ENCODE measurements at places on chromosomes 5 and 9.

- no peak for DNase-seq
These were observed 16.8 kb downstream of the GLT6D1 start for GRCh38 chr9:135622415-135623020.

DNA sequence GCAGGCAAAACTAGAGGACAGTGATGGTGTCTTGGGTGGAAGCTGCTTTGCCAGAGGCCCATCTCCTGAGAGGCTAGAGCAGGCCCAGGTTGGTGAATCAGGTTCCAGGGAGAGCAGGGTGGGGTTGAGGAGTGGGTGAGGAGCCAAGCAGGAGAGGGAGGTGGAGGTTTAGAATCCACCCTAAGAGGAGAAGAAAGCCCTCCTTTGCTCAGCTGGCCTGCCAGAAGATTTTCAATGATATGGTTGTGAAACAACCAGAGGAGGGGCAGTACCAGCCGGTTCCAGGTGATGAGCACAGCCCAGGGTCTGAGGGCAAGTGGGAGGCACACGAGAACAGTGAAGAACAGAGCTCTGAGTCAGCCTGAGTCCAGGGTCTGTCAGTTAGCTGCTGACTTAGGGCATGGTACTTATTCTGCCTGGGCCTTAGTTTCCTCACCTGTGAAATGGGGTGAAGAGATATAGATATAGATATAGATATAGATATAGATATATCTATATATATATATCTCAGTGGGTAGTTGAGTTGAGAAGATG lies 17.8 kb downstream of the PPARGC1B start:
- no peak for DNase-seq

- DNase-seq, result no peak
These were observed 59.9 kb upstream of the ZFR start for GRCh38 chr5:32504329-32504988.

- DNase-seq, result no peak
These were observed 130.0 kb downstream of the LHFPL2 start for GRCh38 chr5:78518365-78519197.

DNA sequence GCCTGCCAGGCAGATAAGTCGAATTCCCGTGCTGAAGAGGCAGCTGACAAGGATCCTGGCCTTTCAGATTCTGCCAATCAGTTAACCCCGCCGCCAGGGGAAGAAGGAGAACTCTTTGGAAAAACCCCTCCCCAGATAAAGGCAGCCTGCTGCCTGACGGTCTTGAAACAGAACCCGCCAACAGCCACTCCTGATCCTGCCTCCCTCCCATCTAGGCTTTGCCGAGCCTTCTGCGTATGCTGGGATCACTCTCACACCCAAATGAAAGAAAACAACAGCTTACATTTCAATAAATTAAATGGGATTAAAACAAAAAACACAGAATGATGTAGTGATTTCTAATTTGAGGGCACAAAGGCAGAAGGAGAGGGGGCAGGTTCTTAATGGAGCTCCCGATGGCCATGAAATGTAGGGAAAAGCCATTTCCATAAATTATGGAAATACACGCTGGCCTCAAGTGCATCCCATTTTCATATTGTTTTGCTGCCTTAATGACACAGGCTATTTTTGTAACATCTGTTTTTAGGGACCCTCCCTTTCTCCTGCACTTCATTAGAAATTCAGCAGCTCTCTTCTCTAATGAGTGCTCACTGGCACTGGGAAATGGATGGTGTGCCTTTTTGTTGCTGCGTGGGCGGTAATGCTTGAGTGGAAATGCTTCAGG lies 319.1 kb downstream of the MED10 start:
- no peak for DNase-seq

DNA sequence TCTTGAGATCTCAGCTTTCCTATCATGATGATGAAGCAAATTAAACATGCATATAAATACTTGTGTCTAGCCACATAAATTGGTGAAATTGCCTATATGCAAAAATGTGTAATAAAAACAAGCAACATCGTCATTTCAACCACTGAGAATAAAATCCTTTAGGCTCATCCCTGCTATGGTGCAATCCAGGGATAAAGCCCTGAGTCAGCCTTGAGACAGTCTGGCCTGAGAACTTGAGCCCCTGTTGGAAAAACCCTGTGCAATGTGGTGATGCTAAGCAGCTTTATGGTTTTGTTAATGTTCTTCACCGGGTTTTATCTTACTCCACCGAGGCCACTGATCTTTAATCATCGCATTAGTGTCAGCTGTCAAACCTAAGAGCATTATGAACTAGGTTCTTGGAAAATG lies 170.5 kb downstream of the DCP2 start:
- DNase-seq, result no peak

GRCh38 chr9:88056876-88057275 lies 81.4 kb downstream of the SPATA31C2 start:
- DNase-seq, result no peak

- DNase-seq, result no peak
These were observed 27.6 kb downstream of the ACTL7A start for GRCh38 chr9:108889649-108890067.

GRCh38 chr9:126975327-126976220 lies 61.0 kb downstream of the RALGPS1 start:
- no peak for DNase-seq

DNA sequence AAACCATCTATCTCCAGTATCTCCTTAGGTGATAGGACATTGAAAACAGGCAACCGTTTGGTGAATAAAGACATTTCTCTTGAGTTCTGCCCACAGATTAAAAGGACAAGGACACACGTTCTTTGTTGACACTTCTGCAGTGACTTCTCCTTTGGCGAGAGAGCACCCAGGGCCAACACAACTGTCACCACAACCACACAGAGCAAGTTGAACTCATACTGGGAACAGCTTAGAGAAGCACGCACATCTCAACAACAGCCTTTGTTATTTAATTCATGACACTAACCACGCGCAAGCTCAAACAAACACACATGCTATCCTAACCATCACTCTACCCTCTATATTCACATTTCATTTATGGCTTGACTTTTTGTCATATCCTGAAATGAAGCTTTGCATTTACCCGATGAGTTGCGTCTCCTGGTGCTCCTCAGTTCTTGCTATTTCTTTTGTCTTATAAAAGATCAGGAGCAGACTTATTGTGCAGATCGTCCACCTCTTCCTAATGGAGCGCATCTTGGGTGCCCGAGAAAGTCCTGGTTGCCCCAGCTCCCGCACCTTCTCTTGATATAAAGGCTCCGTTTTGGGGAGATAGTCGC lies 543 bp downstream of the ST8SIA4 start:
- DNase-seq, result no peak

DNA sequence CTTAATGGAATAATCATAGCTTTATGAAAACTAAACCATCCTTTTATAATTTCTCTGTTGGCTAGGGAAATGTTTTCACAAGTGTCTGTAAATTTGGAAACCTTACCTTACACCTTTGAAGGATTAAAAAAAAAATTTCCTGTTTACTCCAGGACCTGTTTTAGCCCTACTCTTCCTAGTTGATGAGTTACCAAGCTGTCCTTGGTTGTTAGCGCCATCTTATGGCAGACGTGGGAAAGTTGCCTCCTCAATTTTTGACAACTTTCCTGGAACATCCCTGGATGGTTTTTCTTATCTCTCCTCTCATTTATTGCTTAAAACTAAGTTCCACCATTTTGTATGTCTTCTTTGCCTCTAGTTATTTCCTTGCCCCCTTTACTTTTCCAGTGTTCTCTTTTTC lies 25.7 kb downstream of the ZSWIM6 start:
- no peak for DNase-seq

DNA sequence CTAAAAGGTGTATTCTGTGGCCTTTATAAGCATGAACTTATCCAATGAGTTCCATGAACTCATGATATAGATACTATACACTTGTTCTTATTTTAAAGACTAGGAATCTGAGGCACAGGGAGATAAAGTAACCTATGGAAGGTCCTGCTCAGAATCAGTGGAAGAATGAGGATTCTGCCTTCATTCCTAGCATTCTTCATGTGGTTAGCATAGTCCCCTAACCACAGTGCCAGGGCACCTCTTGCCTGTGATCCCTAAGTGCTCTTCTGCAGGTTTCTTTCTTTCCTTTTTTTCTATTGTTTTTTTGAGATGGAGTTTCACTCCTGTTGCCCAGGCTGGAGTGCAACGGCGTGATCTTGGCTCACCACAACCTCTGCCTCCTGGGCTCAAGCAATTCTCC lies 174.1 kb downstream of the C9orf152 start:
- no peak for DNase-seq

DNA sequence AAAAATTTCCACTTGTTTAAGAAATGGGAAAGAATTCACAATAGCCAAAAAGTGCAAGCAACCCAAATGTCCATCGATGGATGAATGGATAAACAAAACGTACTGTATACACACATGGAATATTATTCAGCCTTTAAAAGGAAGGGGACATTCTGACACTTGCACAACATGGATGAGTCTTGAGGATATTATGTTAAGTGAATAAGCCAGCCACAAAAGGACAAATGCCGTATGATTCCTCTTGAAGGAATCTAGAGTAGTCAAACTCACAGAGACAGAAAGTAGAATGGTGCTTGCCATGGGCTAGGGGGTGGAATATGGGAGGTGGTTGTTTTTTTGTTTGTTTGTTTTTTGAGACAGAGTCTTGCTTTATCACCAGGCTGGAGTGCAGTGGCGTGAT lies 3.8 kb upstream of the ATP6V0E1 start:
- no peak for DNase-seq

- no peak for DNase-seq
These were observed 232.6 kb upstream of the ANKRD55 start for GRCh38 chr5:56465769-56466135.

DNA sequence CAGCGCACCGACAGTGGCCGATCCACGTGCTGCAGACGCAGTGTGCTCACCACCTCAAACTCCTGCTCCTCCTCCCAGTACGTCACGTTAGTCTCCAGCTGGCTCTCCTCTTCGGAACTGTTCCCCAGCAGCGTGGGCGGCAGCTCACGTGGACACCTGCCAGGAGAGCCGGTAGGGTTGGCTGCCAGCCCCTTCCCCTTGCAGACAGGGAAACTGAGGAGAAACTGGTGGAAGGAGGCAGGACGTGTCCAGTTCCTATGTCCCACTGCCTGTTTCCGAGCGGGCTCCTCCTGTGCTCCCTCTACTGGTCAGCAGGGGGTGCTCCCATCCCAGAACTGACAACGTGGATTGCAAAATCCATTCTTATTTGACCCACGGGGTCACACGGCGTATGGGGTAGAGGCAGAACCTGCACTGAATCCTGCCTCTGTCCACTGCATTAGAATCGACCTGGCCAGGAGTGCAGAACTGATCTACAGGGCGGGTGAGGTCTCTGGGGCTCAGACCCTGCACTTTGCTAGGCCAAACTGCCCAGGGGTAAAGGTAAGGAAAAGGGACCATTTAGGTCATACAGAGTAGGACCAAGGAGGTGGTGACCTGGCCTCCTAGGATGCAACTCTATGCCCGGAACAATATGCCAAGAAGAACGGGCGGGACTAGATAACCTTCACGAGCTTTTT lies 25.7 kb downstream of the PDGFRB start:
- DNase-seq, result peak; percentile 5

GRCh38 chr5:34743878-34744277 lies 87.8 kb downstream of the RAI14 start:
- no peak for DNase-seq

DNA sequence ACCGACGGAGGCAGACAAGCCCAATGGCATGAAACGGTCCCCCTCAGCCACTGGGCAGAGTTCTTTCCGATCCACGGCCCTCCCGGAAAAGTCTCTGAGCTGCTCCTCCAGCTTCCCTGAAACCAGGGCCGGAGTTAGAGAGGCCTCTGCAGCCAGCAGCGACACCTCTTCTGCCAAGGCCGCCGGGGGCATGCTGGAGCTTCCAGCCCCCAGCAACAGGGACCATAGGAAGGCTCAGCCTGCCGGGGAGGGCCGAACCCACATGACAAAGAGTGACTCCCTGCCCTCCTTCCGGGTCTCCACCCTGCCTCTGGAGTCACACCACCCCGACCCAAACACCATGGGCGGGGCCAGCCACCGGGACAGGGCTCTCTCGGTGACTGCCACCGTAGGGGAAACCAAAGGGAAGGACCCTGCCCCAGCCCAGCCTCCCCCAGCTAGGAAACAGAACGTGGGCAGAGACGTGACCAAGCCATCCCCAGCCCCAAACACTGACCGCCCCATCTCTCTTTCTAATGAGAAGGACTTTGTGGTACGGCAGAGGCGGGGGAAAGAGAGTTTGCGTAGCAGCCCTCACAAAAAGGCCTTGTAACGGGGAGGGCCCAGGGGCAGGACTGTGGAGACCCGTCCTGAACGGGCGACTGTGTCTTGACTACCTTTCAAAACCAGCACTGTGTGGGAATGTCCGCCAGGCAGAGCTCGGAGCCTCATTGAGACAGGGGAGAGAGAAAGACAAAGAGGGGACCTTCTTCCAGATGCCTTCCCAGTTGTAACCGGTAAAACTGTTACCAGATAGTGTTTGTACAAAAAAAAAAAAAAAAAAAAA lies 29.9 kb downstream of the CD180 start:
- peak; percentile 56 for DNase-seq
